ENCODE measurements at places on chromosomes 16 and 17.

DNA sequence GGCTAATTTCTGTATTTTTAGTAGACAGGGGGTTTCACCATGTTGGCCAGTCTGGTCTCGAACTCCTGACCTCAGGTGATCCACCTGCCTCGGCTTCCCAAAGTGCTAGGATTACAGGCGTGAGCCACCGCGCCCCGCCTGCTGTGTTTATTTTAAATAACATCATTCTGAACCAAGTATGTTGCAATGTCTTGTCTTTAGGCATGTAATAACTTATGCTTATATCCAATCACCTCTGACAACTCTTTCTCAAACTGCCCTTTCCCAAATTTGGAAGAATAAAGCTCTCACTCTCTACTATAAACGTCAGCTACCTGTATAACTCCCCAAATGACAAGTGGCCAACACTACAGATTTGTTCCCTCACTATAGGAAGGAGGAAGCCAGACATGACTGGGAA lies 103.1 kb upstream of the FA2H start:
- no peak for DNase-seq

GRCh38 chr17:520447-521182 lies 168.0 kb upstream of the RPH3AL start:
- no peak for DNase-seq

DNA sequence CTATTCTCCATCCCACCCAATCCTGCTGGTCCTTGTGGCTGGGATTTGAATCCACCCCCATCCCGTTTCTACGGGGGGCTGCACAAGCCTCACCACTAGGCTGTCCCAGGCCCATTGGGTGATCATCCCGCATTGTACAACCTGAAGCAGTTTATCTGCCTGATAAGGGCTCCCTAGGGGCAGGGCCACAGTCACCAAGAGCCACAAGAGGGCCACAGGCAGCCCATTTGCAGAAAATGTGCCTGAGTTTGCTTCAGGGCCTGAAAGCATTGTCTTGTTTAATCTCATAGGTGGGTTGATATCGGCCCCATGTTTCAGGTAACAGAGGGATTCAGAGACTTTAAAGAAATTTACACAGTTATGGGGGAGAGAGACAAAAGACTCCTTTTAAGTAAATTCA lies 245.0 kb downstream of the CPPED1 start:
- no peak for DNase-seq

DNA sequence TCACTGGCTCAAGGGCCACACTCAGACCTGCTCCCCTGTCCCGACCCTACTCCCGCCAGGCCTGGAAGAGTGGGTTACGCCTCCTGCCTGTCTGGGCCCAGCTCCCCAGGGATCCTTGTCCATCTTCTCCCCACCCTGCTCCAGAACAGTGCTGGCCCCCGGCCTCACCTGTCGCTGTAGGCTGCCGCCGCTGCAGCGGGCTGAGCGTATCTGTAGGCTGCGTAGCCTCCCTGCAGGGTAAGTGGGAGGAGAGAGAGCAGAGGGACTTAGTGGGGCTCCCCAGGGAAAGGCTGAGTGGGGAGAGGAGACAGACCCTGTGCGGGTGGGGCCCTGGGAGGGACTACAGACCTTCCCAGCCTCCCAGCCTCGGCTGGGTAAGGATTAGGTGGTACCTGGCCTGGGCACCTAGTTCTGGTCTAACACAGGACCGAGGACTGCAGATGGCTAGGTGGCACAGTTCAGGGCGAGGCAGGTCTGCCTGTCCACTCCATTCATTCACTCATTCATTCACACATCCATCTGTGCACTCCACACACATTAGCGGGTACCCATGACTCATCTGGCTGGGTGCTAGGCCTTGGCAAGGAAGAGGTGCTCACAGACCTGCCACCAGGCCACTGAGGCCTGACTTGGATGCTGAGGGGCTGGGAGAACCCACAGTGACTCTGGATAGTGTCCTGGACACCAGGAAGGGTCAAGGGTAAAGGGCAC lies 20.9 kb downstream of the ENGASE start:
- no peak for DNase-seq

DNA sequence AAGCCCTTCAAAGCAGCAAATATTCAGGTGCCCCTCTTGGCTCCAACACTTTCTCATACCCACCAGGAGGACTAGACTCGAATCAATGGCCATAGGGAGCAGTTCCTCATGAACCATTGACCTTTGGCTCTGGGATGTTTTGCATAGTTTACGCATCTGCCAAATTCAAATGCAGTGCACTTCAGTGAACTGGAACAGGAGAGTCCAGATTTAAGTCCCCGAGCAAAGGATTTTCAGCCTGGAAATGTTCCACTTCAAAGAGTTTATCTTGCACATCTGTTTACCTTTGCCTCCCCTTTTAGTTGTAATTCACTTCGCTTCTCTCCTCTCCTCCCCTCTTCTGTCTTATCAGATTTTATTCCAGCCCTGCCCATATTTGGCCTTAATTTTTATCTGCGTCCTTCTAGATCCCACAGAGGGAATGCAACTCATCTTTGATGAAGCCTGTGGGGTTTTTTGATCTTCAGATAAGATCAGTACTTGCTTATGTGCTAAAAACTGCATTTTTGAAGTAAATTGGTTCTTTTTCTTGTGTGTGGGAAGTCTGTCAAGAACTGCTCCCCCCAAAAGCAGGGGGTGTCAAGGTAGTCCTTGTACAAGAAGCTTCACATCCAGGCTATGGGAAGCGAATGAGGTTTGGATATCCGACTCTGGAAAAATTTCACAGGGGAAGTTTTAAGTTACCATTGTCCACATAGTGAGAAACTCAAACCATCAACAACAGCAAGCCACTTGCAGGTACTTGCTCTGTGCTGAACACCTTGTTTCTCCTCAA lies 281.6 kb downstream of the RBFOX1 start:
- no peak for DNase-seq

GRCh38 chr17:35713069-35713728 lies 18.2 kb upstream of the RASL10B start:
- DNase-seq: no peak

DNA sequence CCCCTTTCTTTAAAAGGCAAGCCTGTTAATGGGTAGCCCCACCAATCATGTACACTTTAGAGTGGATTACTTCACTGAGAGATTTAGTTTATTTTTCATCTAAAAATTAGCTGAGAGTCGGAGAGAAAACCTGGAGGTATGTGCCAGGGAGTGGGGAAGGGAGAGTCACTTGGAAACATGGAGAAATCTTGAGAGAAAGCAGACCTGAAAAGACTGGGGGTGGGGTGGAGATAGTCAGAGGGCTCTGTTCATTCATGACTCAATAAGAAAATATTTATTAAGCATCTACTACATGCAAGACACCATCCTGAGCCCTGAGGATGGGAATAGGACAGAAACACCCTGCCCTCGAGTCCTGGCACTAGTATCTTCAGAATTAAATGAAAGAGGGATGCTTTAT lies 27.4 kb upstream of the RCVRN start:
- DNase-seq: no peak

GRCh38 chr17:80393241-80393890 lies 21.6 kb upstream of the ENDOV start:
- DNase-seq: no peak

DNA sequence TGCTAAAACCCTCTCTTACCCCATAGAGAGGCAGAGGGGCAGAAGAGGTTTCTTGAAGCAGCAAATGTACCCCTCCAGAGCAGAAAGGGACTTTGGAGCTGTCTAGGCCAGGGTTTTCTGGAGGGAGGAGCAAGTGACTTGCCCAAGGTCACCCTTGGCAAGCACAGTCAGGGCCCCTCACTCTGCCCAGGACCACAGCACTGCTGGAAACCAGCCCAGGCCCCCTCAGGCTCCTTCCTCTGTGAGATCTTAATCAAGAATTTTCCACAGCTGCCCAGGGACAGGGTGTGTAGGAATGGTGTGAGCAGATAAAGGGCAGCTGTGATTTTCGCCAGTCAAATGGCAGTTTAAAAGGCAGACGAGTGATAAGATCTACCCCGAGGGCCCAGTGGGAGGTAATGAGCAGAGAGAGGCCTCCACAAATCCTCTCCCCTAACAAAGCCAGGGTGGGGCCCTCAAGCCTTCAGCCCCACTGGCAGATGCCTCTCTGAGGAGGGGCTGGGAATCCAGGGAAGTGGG lies 3.9 kb upstream of the SLC12A3 start:
- DNase-seq: no peak

- DNase-seq: no peak
Measured at GRCh38 chr16:80176114-80176513, 364.7 kb upstream of the DYNLRB2 start.

DNA sequence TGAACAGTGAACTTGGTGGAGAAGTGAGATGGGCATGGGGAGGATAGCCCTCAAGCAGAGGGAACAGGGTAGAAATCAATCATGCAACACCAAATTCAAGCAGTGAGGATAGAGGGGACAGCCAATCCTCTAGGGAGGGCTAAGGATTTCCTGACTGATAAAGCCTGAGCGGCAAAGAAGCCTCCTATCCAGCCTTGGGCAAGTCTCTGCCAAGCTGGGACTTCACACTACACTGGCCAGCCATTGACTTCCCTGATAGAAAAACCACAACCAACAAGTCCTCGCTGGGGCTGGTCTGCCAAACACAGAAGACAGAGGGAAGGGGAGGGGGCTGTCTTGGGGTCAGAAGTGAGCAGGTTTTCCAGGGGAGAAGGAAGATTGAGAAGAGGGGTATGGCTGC lies 2.5 kb upstream of the FBXL19 start:
- no peak for DNase-seq

- DNase-seq: no peak
Measured at GRCh38 chr17:82810644-82811430, 29.0 kb downstream of the ZNF750 start.

DNA sequence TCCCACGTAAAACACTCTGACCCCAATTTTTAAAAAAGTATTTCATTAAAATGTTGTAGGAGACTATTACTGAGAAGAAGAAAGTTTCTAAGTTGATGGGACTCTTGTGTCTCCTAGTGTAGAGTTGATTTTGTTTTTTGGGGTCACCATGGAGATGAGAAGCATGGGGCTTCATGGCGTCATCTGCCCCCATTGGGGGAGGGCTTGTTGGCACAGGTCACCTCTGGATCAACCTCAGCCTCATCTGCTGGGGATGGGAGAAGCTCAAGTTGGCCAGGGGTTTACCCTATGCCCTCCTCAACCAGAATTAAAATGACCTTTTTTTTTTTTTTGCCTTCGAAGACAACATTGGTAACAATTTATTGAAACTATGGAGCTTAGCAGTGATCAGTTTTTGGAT lies 28.3 kb downstream of the MSI2 start:
- DNase-seq: no peak

- no peak for DNase-seq
Measured at GRCh38 chr17:79729761-79730160, 982 bp upstream of the ENPP7 start.

GRCh38 chr17:10294180-10294579 lies 78.6 kb downstream of the MYH13 start:
- DNase-seq: no peak

GRCh38 chr17:70636517-70637133 lies 467.3 kb downstream of the KCNJ2 start:
- no peak for DNase-seq

GRCh38 chr16:13630374-13630773 lies 289.6 kb upstream of the ERCC4 start:
- no peak for DNase-seq

DNA sequence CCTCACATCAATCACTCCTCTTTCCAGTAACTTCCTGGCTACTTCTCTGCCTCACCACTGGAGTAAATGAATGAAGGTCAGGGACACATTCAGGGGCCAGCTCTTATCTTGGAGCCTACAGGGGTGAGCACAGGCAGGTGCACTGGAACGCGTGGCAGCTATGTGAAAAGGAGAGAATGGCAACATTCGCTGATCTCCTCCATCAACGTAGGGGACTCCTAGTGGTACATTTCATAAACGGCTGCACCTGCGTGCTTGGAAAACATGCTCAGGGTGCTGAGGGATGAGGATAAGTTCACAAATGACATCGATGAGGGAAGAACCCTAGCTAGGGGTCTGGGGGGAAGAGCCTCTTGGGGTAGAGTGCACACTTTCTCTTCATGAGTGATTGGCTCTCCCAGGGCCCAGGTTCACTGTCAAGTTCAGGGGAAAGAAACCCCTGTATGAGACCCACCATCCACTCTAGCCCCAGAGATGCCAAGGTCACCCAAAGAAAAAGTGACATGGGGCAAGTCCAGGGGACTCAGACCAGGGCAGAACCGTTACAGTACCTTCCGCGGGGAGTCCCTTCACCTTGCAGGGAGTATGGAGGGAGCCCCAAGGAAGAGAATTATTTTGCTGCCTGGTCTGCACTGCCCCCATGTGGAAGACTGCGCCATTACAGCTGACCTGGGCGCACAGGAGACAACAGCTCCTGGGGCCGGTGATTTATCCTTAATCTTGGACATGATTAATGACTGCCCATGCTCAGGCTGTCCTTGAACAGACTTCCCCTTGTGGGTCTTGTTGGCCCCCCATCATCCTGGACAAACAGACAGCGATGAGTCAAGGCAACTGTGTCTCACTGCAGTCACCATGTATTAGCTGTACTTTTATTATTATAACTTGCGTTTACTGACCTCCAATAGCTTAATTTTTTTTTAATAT lies 30.1 kb downstream of the VAC14 start:
- peak; percentile 60 for DNase-seq

- no peak for DNase-seq
Measured at GRCh38 chr16:30876867-30877266, 17.0 kb downstream of the BCL7C start.

DNA sequence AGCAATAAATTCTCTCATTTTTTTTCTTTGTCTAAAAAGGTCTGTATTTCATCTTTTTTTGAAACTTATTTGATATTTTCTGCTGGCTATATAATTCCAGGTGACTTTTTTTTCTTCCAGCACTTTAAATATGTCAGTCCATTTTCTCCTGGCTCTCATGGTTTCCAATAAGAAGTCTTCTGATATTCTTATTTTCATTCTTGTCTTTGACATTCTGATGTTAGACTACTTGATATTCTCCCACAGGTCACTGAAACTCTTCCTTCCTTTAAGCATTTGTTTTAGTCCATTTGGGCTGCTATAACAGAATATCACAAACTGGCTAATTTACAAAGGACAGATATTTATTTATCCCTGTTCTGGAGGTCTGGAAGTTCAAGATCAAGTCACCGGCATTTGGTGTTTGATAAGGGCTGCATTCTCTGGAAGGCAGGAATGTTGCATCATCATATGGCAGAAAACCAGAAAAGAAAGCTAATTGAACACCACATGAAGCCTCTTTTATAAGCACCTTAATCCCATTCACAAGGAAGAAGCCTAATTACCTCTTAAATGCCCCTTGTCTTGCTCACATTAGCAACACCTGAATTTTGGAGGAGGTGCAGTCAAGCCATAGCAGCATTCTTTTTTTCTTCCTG lies 242.1 kb upstream of the TNRC6C start:
- DNase-seq: no peak

DNA sequence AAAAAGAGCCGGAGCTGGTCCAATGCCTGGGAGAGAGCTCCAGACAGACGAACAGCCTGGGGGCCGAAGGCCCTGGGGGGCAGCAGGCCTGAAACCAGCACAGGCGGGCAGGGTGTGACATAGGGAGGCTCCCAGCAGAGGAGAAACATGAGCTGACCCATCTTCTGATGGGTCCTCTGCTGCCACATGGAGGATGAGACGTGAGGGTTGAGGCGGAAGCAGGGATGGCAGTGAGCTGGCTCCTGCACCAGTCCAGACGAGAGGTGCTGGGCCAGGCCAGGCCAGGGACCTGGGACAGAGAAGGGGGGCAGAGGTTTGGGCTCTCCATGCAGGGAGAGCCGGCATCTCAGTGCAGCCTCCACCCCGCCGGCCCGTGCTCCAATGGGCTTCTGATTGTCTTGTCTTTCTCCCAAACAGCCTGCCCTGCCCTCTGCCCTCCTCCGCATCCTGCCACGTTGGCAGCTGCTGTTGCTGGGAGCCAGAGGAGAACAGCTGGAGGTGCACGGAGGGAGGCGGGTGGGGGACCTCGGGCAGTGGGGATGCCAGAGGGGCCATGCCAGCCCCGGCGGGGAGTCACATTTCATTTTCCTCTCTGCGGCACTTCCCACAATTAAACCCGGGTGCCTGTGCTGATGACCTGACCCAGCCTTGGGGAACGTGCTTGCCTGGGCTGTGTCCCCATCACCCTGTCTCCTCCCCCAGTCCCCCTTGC lies 139.1 kb upstream of the GSE1 start:
- no peak for DNase-seq

Measured in activated T-cell treated with anti-CD3 and anti-CD28 coated beads for 48 hours (primary cell).